Stimulated activated CD4-positive, alpha-beta T cell treated with anti-CD3 and anti-CD28 coated beads, Interleukin-4, amount 100 ng/mL, for 4 hours (primary cell): ENCODE measurements at places on chromosomes 4 and X.

- DNase-seq = no peak
These were observed 79.7 kb upstream of the USP9X start for GRCh38 chrX:41005445-41005992.

DNA sequence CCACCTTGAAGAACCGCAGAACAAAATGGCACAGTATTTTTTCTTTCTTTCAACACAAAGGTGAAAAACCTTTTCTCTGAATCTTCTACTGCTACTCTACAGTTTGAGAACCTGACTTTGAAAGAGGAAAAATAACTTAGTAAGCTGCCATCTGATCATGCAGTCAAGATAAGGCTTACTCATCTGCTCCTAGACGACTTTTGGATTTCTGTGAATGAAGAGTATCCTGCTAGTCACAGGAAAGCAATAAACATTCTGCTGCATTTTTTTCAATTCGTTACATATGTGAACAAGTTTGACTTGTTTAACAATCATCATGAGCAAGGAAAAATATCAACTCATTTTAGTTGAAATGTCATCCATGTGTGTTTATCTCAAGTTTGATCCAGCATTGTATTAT, 25.2 kb downstream of the TIGD2 start:
- no peak for DNase-seq

GRCh38 chrX:7133050-7133440, 14.5 kb upstream of the STS start:
- no peak for DNase-seq

GRCh38 chrX:54090880-54091279, 46.6 kb upstream of the PHF8 start:
- no peak for DNase-seq

DNA sequence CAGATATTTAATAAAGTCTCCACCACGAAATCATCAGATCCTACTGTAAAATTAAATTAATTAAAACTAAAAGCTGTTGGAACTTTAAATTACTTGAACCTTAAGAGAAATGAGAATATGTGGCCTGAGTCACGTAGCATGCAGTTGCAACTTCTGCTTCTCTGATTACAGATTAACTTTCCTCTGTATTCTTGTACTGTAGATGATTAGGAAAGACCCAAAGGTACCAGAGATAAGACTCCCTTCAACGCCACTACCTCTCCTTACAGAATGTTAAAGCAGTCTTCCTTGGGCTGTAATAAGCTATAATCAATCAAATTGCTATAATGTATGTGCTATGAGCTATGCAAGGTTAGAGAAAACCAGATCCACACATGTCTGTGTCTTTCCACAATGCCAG, 47.9 kb downstream of the FAM13A start:
- no peak for DNase-seq

DNA sequence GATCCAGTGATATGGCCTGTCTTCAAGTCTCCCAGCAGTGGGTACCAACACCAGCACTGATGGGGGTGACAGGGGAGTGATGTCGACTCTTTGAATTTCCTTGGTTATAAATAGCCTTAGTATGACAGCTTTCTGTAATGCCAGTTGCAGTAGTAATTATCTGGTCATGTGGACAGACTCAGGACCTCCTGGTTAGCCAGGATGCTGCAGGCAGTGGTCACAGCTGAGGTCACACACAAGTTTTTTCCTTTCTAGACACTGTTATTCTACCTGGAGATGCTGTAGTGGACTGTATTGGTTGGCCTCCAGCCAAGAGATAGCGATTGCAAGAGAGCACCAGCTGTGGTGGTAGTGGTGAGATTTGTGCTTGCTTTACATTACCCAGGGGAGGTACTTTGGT, 63.6 kb downstream of the UPRT start:
- no peak for DNase-seq

GRCh38 chr4:187555174-187555573, 440.4 kb upstream of the ZFP42 start:
- no peak for DNase-seq

- DNase-seq = no peak
These were observed 8.3 kb downstream of the CTAG1A start for GRCh38 chrX:154593201-154593600.

- DNase-seq = no peak
These were observed 2222.3 kb upstream of the AGA start for GRCh38 chr4:179664430-179665027.

DNA sequence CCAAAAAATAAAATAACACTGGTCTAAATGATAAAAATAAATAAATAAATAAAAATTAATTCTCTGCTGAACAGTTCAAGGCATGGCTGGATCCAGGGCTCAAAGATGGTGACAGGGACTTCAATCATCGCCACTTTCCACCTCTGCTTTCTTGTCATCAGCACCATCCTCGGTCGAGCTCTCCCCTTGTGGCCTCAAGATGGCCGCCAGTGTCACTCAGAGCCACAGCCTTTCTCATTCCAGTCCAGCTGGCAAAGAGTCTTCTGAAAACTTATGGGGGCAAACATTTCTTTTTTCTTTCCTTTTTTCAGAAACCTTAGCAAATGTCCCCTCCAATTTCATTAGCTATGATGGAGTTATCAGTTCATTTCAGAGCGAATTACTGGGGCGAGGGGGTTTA, 119.5 kb downstream of the RAB28 start:
- DNase-seq = no peak

- no peak for DNase-seq
These were observed 157.9 kb downstream of the GBA3 start for GRCh38 chr4:22850630-22851029.

DNA sequence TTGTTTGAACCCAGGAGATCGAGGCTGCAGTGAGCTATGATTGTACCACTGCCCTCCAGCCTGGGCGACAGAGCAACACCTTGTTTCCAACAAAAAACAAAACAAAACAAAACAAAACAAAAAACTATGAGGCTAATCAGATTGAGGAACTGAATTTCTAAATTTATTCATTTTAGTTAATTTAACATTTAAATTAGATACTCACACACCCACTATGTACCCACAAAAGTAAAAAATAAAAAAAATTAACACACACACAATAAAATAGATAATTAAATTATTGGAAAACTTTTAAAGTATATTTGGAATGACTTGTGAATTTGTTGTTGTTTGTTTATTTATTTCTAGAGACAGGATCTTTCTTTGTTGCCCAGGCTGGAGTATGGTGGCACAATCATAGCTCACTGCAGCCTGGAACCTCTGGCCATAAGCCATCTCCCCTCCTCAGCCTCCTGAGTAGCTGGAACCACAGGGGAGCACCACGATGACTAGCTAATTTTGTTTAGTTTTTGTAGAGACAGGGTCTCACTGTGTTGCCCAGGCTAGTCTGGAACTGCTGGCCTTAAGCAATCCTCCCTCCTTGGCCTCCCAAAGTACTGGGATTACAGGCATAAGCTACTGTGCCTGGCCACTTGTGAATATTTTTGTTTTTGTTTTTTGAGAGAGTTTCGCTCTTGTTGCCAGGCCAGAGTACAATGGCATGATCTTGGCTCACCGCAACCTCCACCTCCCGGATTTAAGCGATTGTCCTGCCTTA, 9.8 kb upstream of the ZNF157 start:
- no peak for DNase-seq

DNA sequence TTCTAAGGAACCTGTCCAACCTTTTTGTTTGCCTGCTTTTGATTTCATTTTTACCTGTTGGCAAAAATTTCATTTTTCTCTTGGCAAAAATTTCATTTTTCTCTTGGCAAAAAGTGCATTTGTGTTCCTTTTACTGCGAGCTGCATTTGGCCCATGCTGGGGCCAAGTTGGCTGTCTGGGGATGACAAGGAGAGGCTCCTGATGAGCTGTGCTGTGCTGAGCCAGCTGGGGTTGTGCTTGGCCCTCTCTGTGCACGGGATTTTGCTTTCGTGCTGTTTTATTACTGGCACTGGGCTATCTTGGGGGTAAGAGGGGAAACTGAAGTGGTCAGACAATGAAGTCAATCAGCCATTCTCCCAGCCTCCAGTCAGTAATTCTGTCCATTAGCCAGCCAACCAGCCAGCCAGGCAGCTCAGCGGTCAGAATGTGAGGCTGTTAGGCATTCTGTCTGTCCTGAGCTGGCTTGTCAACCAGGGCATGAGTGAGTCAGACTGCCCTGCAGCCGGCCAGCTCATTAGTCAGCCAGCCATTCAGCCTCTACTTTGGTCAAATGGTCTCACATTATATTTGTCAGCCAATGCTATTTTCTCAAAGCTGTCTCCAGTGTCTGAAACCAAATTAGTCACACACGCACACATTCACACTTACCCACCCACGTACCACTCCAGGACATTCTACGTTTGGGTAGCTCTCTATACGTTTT, 56.9 kb upstream of the PRPS1 start:
- no peak for DNase-seq

DNA sequence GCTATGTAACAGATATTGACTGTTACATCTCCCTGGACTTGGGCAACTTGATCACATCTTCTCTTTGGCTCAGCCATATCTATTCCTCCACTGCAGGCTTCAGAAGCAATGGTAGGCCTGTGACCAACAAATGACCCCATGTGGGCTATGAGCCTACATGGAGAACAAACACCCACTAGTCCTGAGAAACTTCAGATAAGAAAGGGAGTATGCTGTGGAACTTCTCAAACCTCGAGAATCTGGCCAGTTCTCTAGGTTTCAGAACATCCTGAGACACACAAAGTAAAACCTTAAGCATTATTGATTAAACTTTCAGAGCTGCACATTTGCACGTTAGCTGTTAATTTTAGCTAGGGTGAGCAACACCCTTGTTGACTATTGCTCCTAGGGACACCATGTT, 16.3 kb downstream of the RBMX2 start:
- no peak for DNase-seq

GRCh38 chr4:16104520-16104919, 20.7 kb upstream of the PROM1 start:
- DNase-seq = no peak

- no peak for DNase-seq
These were observed 282.7 kb downstream of the PTTG2 start for GRCh38 chr4:38242822-38243387.

DNA sequence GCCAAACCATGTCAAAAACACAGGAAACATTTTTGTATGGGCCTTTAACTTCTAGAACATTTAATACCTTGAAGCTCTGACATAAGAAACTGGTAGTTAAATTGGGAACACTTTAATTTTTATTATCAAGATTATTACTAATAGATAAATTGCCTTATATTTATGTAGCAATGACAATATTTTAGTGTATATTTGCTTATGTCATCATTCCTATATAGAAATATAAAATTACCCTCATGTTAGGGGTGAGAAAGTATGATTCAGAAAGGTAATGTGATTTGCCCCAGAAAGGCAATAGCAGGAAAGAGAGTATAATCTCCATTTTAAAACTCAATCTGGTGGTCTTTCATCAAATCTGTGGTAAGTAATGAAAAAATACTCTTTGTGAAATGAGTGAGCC, 147.4 kb downstream of the IL15 start:
- DNase-seq = no peak

- no peak for DNase-seq
These were observed 31.1 kb downstream of the ASMT start for GRCh38 chrX:1646009-1646408.

GRCh38 chrX:40107291-40108161, 9.8 kb upstream of the BCOR start:
- no peak for DNase-seq

- DNase-seq = no peak
These were observed 7.7 kb downstream of the EDNRA start for GRCh38 chr4:147488556-147488955.

DNA sequence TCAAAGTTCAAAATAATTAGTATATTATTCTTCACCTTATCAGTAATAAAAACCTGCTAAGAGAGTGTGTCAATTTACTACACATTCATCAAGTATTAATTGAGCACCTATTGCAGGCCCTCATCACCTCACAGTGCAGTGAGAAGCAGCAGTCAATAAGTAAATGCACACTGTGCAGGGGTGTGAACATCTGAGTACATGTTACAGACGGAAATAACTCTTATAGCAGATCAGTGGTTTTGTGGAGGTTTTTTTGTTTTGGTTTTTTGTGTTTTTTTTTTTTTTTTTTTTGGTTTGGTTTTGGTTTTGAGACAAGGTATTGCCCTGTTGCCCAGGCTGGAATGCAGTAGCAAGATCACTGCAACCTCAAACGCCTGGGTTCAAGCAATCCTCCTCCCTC, 20.3 kb downstream of the KLF3 start:
- DNase-seq = no peak

DNA sequence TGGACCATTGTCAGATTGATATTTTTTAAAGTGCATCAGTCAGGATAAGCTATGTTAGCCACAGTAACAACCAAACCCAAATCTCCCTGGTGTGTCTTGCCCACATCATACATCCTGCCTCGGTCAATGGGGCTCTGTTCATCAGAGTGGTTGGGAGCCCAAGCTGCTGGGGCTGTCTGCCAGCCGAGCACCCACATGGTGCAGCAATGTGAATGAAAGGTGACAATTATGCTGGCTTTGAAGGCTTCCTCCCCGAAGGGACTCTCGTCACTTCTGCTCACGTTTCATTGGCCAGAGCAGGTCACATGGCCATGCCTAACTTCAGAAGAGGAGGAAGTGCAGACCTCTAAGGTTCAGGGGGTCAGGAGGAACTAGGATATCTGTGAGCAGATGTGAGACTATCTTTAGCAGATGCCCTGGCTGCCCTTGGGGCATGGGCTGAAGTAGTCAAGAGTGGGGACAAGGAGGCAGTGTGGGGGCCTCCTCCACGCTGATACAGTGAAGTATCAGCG, 1.3 kb upstream of the JAKMIP1 start:
- DNase-seq = no peak

GRCh38 chr4:118746251-118746919, 61.2 kb downstream of the METTL14 start:
- no peak for DNase-seq
